ENCODE measurements at places on chromosomes 6 and 20.
A peak's percentile ranks its signal among the peaks of the same experiment; 100 is the strongest.

DNA sequence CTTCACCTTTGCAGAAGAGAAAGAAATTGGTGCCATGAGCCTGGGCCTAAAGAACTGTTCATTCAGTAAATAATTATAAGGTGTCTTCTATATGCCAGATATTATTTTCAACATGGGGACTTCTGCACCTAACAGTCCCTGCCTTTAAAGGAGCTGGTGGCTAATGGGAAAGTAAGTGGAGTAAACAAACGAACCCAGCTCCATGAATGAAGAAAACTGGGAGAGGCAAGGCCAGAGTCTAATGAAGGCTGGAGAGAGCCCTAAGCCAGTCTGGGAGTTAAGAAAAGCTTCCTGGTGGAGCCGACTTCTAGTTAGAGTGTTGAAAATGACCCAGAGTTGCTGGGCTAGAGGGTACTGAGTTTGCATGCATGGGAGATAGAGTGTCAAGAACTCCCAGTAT, 24.2 kb upstream of the EFHC1 start:
- DNase-seq: no peak

DNA sequence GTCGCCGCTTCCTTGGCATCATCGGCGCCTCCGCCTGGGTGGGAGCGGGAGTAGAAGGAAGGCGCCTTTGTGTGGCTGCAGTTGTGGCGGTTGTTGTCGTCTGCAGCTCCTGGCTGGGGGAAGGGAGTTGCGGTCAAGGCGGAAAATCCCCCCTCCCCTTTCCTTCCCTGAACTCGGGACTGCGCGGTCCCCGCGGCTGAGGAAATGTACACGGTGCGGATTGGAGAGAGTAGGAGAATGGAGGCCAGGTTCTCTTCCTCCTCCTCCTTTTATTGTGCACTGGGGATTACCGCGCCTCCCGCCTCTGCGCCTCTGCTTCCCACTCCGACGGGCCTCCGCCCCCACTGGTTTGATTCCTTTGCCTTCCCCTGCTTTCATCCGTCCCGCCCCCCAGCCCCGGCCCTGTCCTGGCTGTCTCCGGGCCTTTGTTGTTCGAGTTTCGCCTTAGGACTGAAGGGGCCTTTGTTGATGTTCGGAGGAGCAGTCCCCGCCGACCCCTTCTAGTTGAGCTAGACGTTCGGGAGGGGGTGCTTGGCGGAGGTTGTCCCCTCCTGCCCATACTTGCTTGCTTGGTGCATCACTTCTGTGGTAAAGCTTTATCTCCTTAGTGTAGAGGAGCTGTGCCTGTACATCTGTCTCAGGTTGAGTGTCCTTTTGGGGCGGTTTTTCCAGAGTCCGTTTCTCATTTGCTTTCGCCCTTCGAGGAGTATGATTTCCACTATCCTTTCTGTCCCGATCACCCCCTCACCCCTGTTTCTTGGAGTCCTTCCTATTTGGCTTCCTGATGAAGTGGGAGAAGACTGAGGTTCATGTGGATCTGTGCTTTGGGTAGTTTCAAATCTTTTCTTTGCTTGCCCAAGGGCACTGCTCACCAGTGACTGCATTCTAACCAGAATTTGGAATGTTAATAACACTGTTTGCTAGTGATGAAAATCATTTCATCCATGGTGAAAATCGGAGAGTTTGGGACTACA, 764 bp downstream of the ZNF292 start:
- peak; percentile 42 for DNase-seq

DNA sequence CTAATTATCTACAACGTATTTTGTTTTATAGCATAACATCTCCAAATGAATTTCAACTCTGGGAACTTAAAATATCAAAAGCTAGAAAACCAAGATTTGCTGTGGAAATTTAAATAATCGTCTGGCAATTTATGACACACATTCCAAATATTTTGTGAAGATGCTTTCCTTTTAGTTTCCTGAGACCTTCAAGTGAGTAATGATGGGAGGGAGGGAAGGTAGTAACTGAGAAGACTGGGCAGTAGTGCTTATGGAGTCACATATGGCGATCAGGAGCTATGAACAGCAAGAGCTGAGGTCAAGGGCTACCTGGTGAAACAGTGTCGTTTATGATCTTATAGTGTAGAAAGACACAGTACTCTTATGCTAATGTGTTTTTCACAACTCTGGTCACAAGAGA, 178.2 kb upstream of the THEMIS start:
- no peak for DNase-seq

DNA sequence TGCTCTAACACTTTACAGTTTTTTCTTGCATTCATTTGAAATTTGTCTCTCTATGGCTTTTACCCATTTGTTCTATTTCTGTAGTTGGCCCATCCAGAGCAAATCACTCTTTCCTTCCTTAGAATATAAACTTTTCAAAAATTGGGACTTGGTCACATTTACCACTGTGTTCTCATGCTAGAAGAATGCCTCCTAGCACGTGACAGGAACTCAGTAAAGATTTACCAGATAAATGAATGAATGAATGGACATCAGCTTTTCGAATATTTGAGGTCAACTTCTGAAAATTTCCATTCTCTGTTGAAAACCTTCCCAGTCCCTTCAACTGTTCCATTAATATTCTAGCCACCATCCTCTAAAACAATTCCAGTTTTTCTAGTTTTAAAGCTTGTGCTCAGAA, 294.5 kb downstream of the CD83 start:
- DNase-seq: no peak

GRCh38 chr20:50695135-50695872, 4.0 kb upstream of the RIPOR3 start:
- no peak for DNase-seq

DNA sequence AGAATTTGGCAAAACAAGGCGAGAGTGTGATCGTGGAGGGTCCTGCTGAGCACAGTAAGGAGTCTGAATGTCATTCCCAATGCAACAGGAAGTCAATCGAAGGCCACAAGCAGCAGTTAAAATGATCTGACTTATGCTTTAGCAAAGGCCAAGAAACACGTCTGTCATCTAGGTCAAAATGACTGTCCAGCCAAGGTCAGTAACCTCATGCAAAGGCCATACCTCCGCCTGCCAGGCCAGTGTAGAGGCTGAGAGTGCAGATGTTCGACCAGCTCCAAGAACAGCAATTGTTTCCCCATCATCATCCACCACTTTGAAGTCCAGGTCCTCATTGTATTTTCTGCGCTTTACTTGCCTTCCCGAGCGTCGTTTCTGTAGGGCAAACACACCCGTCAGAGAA, 105.6 kb downstream of the CHD6 start:
- no peak for DNase-seq

- no peak for DNase-seq
Measured at GRCh38 chr6:111952821-111953540, 79.7 kb upstream of the FYN start.

Data from CD4-positive, alpha-beta T cell treated with Interleukin-4 for 4 hours (primary cell).